Stimulated activated CD4-positive, alpha-beta T cell treated with anti-CD3 and anti-CD28 coated beads, Interleukin-1b, Interleukin-23, amount 100 ng/mL, for 1 hour (primary cell): ENCODE measurements at places on chromosomes 6 and 20.

DNA sequence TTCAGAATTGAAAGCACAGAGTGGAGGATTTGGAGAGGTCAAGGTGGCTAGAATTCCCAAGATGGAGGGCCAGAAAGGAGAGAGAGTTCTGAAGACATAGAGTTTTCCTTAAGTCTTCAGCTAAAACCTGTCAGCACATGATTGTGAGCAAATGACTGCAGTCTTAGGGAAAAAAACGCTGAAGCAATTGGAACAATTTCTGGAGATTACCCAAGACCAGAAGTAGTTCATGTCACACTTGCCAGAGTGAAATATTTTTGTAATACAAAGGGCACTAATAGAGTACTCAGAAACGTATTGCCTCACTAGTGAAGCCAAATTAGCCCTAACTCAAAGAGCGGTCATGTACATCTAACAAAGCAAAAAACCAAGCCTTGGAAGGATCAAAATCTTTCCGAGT, 541.3 kb upstream of the MARCKS start:
- DNase-seq = no peak

- no peak for DNase-seq
Measured at GRCh38 chr6:92767101-92767500, 652.3 kb downstream of the EPHA7 start.

DNA sequence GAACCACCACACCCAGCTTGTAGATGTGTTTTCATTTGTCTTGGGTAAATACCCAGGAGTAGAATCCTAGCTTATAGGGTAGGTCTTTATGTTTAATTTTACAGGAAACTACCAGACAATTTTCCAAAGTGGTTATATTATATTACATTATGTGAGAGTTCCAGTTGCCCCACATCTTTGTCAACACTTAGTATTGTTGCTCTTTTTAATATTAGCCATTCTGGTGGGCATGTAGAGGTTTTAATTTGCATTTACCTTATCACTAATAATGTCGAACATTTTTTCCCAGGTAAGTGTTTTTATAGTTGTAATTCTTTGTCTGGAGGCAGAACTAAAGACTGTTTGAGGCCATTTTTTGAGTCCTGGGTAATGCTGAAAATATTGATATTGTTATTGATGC, 3.5 kb upstream of the BANF2 start:
- no peak for DNase-seq

DNA sequence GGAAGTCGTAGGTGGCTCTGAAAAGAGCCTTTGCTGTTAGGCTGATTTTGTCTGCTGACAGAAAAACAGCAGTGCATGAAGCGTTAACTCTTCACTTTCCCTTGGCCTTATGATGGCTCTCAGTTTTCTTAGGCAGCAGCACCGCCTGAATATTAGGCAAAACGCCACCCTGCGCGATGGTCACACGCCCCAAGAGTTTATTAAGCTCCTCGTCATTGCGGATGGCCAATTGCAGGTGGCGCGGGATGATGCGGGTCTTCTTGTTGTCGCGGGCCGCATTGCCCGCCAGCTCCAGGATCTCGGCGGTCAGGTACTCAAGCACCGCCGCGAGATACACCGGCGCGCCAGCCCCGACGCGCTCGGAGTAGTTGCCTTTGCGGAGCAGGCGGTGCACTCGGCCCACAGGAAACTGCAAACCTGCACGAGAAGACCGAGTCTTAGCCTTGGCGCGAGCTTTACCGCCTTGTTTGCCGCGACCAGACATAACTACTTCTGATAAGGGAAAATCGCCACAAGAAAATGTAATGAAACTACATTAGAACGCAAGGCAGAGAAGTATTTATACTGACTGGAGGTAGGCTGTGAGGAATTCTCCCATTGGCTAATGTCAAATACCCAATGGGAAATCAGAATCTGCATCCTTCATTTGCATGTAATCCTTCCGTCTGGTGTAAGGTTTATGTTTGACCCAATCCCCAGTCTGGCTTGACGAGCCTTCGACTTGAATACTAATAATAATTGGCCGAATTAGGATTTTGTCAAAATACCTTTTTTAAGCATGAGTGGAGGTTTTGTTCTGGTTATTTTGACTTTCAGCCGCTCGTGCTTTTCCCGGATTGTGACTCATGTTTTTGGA, 53.9 kb upstream of the HFE start:
- no peak for DNase-seq

DNA sequence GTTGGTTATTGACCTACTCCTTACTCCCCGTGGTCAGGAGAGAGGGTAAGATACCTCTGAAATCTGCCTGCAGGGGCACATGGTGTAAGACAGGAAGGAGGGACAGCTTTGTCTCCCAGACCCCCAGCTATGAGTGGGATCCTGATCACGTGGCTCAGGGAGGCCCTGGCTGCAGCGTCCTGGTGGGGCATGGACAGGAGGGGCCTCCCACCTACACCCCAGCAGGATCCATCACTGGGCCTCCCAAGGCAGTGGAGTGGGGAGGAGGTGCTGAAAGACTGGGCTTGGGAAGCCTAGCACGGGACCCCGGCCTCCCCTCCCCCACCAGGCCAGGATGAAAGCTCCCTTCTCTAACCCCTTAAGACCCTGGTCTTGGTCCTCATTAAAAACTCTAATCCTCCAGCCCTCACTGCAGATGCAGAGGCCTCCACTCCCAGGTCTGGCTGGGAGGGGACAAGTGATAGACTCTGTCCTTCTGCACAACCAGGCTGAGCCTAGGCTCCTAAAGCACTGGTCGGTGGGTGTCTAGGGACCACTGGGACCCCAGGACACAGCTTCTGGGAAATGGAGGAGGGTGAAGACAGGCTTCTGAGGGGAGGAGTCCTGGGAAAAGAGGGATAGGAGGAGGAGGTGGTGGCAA, 29.6 kb upstream of the VEGFA start:
- DNase-seq = no peak

- no peak for DNase-seq
Measured at GRCh38 chr6:89985751-89986493, 91.7 kb downstream of the GJA10 start.

DNA sequence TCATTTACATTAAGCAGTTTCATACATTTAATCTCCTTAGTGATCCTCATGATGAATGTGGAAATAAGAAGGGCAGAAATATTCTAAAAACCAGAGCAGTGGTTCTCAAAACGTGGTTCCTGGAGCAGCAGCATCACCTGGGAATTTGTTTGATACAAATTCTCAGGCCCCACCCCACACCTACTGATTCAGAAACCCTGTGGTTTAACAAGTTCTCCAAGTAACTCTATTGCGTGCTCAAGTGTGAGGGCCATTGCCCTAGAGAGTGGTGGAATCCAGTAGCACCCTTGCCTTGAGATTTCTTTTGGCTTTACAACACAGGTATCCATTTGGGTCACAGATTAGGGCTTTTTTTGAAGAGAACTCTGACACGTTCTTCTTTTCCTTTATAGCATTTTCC, 354.6 kb upstream of the FLRT3 start:
- no peak for DNase-seq

DNA sequence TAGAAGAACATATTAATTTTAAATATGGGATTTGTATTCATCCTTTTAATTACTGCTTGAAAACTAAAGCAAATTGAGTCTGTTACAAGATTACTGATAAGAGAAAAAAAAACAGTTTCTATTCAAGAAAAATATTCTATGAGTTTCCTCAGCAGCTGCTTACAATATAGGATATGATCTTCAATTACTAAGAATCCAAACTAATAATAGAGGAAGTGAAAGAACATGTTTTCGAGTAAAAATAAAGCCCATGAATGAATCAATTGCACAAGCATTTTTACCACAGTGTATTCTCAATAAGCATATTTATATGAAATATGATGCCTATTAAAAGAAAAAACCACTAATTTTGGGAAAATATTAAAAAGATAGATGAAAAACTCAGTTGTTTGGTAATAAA, 63.4 kb downstream of the AHI1 start:
- no peak for DNase-seq

DNA sequence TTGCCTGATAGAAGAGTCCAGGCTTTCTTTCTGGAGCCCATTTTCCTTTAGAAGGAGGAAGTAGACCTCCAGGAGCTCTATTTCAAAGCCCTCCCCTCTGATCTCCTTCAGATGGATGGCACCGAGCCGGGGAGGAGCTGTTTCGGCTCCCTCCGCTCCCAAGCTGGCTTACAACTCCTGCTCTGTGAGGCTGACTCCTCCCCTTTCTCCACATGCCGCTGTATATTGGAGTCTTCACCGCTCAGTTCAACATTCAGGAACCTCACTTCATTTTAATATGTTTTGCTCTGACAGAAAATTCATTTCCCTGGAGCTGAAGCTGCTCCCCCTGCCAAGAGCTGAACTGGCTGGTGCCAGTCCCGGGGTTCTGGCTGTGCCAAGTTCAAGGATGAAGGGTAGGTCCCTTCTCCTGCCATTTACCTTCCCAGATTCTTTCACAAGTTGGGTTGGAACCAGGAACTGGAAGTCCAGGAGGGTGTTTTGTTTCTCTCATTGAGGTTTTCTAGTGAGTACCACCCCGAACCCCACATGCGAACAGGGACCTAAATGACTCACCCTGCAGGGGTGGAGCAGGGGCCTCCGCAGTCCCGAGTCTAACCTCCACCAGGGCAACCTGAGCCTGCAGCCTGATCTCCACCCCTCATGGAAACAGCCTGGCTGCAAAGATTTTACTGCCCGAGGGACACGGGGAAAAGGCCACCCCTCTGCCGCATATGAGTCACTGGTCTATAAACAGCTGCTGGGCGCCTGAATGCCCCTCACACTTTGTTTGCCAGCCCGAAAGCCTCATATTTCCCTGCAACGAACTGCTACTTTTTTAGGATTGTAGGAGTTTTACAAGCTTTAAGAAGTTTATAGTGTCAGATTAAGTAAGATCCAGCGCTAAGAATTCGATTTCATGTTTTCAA, 68.6 kb upstream of the FOXA2 start:
- no peak for DNase-seq

GRCh38 chr6:53929041-53929820, 134.4 kb downstream of the LRRC1 start:
- no peak for DNase-seq

DNA sequence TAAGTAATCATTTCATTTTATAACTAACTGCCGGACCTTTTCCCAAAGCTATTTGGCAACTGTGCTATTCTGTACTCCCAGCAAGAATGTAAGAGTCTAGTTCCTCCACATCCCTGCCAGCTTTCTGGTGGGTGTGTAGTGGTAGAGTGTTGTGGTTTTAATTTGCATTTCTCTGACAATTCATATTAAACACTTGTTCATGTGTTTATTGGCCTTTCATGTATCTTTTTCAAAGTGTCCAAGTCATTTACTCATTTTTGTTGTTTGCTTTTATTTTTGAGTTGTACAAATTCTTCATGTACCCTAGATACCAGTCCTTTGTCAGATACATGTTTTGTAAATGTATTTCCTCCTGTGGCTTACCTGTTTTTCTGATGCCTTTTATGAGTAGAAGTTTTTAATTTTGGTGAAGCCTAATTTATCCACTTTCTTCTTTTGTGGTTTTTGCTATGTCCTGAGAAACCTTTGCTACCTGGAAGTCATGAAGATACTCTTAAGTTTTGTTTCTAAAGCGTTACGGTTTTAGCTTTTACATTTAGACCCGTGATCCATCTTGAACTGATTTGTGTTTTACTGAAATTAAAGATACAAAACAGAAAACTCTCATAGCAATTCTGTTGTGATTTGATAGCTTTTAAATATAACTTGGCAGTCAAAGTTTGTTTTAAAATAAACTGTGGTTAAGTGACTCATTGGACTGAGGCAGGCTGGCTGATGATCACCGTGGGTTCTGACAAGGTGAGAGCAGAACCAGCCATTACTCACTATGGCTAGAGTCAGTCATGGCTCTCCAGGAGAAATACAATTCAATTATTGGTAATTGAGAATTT, 8.0 kb downstream of the MYLIP start:
- no peak for DNase-seq

GRCh38 chr6:96687121-96687520, 124.2 kb downstream of the FHL5 start:
- no peak for DNase-seq

DNA sequence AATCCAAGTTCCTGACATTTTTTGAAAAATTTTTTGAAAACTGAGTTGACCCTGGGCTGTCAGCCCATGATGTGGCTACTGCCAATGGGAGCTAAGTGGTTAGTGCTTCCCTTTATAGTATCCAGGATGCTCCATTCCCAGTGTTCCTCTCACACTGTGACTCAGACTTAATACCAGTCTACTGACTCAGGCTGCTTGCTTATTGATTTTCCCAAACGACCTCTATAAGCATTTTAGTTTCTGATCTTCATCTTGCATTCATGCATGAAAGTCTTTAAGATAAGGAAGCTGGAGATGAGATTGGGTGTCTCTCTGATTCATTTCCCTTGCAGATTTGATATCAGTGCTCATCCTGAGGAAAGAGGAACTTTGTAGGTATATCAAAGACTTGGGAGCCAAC, 560.0 kb downstream of the TBC1D32 start:
- no peak for DNase-seq

DNA sequence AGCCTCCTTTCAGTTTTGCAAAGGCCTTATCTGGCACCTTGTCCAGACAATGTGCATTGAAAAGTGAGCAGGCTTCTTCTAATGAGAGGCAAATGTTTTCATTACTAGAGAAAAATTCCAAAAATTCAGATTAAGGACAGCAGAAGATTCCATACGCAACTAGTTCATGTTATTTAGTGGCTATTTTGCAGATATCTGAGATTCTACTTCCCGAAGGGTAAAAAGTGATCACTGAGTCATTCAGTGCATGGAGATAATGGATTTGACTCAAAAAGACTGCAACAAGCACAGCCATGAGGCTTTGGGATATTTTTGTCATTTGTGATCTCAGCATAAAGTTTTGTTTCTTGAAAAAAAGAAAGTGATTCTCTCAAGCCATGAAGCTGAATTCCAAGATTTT, 29.9 kb downstream of the METTL24 start:
- no peak for DNase-seq

- DNase-seq = no peak
Measured at GRCh38 chr20:13085275-13085674, 76.5 kb downstream of the SPTLC3 start.

GRCh38 chr6:31209137-31209536, 38.7 kb upstream of the POU5F1 start:
- no peak for DNase-seq

DNA sequence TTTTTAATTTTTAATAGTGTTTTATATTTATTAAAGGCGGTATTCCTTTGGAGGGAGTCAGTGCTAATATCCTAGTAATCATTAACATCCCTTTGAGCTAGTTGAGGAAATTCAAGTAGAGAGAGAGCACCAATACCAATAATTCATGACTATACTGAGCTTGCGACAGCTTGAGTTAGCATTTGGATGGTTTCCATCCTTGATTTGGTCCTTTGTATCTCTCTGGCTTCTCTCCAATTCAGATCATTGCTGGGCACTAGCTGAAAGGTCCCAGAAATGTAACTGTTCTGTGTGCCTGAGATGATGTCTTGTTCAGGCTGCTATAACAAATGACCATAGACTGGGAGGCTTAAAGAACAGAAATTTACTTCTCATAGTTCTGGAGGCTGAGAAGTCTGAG, 77.0 kb downstream of the RNF144B start:
- no peak for DNase-seq

DNA sequence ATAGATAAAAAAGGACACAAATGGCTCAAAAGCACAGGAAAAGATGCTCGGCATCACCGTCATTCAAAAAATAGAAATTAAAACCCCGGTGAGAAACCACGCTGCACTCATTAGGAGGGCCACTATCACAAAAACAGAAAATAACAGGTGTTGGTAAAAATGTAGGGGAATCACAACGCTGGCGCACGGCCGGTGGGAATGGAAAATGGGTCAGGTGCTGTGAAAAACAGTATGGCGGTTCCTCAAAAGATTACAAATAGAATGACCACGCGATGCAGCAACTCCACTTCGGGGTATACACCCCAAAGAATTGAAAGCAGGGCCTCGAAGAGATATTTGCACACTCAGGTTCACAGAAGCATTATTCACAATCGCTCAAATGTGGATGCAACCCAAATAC, 28.3 kb downstream of the NPEPL1 start:
- DNase-seq = no peak

GRCh38 chr6:13664703-13665352, 46.8 kb downstream of the RANBP9 start:
- no peak for DNase-seq
